ENCODE measurements at places on chromosomes 1 and 21.

GRCh38 chr21:26806801-26807295 is 38.4 kb downstream of the ADAMTS1 start:
- DNase-seq: no peak

- no peak for DNase-seq
Measured at GRCh38 chr21:29648710-29649240, 291.0 kb downstream of the GRIK1 start.

DNA sequence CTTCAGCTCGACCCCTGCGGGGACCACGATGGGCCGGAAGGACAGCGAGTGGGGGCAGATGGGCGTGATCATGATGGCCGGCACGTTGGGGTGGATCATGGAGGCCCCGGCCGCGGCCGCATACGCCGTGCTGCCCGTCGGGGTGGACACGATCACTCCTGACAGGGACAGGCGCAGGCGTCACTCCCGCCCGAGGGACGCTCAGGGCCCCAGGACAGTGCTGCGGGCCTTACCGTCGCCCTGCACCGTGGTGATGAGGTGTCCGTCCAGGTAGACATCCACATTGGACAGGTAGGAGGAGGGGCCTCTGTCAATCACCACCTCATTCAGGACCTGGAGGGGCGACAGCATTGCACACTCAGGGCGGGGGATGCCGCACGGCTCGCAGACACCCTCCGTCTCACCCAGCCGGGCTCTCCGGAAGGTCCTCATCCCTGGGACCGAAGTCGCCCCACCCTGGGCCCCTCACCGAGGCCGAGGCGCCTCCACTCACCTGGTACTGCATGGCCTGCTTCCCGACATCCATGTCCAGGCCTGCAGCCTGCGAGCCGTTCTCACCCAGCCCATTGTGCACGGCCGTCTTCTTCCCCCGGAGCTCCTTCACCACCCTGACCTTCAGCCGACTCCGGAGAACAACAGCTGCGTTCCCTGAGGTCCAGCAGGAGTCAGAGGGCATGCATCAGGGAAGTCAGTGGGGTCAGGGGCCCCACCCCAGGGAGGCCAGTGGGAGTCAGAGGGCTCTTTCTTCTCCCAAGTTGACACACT is 24.0 kb downstream of the NADK start:
- no peak for DNase-seq

DNA sequence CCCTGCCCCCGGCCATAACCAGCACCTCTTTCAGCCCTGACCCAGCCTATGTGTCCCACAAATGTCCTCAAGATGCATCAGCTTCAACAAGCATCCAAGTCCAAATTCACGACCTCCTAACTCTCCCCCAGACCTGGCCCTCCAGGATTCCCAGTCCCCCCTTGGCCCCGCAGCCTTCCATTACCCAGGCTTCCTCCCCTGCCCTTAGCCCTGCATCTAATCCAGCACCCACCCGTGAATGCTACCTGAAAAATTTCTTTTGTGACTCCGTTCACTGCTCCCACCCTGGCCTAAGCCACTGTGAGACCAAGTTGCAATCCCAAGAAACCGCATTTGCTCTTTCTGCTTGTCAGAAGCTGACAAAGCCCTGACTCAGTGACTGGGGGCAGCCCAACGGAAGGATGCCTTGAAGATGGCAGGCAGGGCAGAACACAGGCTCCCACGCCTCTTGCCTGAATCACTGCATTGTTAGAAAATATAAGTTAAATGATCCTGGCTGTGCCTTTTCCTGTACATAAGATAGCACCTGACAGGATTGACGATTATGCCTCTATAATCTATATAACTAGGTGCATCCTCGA is 939 bp upstream of the MFAP2 start:
- DNase-seq: no peak

- DNase-seq: no peak
Measured at GRCh38 chr1:112030157-112030556, 40.7 kb upstream of the KCND3 start.

DNA sequence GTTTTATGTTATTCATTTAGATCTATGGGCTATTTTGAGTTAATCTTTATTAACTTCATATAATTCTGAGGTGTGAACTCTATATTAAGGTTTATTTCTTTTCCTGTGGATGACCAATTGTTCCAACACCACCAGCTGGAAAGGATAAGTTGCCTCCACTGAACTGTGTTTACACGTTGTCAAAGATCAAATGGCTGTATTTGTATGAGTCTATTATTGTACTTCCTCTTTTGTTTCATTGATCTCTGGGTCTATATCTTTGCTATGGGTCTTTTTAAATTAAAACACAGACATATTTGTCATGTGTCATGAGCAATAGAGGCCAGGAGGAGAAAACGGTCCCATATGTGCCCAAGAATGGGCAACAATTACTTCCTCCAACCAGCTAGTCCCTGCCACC is 5.2 kb upstream of the MAB21L3 start:
- DNase-seq: no peak

DNA sequence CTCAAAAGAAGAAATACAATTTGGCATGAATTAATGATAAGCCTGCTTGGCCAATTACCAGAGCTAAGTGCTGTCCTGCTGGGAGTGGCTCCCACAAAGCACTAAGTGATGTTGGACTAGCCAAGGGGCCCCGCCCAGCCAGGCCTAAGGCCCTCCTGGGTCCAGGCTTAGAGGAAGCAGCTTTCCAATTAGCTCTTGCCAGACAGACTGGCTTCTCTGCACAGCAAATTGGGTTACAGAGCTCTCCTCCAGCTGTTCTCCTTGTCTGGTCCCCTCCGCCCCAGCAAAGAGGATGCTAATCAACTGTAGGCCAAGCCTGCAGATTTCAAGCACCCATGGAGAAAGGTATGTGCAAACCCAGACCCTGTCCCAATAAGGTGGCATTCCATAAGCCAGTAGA is 151.9 kb downstream of the DMRTA2 start:
- DNase-seq: no peak

DNA sequence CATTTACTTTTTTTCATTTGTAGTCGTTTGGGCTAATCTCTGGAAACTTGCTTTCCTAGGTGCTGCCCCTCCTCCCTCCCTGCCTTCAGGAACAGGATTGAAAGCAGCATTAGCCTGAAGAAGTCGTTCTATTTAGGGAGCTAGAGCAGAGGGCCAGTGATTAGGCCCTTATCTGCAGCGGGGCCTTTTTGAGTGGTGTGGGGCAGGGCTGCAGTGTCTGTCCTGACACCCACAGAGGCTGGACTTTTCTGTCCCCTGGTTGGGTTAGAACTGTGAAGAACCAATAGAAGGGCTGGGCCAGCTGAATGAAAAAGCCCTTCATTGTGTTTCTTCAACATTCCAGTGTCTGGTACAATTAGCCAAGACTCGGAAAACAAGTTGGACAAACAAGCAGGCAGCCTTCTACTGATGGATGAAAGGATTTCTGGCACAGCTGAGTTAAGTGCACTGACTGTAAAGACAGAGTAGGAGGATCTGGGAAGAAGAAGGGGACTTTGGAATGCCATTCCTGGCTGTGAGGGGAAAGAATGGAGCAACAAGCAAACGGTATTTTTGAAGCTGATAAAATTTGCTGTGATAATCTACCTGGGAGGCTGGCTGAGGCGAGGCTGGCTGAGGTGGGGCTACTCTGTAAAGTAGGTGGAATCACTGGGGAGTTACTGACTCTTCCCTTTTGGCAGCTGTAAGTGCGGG is 9.7 kb downstream of the MACF1 start:
- DNase-seq: no peak

GRCh38 chr21:33196941-33197374 is 32.8 kb upstream of the IFNAR2 start:
- DNase-seq: no peak

DNA sequence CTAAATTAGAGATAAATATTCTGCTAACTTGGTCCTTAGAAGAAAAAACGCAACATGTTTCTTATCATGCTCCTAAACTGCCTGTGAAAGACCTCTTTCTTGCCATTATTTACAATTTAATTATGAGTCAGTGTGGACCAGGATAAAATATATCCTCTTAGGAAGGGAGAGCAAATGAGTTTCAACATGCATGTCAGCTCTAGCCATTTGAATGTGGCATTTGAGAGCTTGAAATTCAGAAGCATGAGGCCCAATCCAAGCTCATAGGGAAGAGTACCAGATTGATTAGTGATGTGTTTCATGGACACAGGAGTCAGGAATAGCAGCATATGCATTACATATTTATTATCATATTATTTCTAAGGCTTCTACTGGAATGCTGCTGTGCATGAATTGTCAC is 39.3 kb downstream of the TBX15 start:
- DNase-seq: no peak

- no peak for DNase-seq
Measured at GRCh38 chr1:3914331-3914851, 14.3 kb upstream of the C1orf174 start.

GRCh38 chr1:7253118-7253480 is 467.8 kb downstream of the CAMTA1 start:
- DNase-seq: peak; percentile 25

DNA sequence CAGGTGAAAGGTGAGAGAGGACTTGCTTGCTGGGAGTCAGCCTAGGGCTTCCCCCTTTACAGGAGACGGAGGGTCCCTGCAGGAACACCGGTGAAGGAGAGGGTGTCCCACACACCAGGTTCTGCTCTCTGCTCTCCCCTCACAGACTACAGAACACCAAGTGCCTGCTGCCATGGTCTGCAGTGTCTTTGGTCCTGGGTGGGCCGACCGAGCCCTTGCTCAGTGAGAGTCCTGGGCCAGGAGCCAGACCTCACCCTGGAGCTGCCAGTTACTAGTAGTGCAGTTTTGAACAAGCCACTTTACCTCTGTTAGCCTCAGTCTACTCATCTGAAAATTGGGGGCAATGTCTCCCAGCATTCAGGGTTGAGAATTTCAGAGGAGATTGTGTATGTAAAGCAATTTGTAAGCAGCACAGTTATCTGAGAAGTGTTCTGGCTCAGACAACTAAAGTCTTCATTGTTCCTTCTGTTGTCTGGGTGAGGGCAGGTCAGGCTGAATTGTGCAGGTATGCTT is 2.7 kb upstream of the IL6R start:
- DNase-seq: peak; percentile 36
